ENCODE measurements at places on chromosomes 3 and 15. TPM values are rescaled to one million over a fixed set of nuclear protein-coding genes. Genes with fewer than 3 reads are reported as not detected.

PRR23B gene
- not detected for total RNA-seq

UROC1 gene
- total RNA-seq: not detected

EBLN2 gene
- 20.8 TPM for total RNA-seq

CEMIP gene
- 0.10 TPM for total RNA-seq

DGKG gene
- total RNA-seq: 0.81 TPM

EAF2 gene
- total RNA-seq: 5.7 TPM

HEXA gene
- 88.1 TPM for total RNA-seq

ZNF106 gene
- total RNA-seq: 47.5 TPM

LTK gene
- 2.0 TPM for total RNA-seq

ADAMTS17 gene
- 8.2 TPM for total RNA-seq

SCN10A gene
- not detected for total RNA-seq

TMEM108 gene
- total RNA-seq: not detected

ALDH1A2 gene
- total RNA-seq: not detected

GPR149 gene
- total RNA-seq: not detected

DNA sequence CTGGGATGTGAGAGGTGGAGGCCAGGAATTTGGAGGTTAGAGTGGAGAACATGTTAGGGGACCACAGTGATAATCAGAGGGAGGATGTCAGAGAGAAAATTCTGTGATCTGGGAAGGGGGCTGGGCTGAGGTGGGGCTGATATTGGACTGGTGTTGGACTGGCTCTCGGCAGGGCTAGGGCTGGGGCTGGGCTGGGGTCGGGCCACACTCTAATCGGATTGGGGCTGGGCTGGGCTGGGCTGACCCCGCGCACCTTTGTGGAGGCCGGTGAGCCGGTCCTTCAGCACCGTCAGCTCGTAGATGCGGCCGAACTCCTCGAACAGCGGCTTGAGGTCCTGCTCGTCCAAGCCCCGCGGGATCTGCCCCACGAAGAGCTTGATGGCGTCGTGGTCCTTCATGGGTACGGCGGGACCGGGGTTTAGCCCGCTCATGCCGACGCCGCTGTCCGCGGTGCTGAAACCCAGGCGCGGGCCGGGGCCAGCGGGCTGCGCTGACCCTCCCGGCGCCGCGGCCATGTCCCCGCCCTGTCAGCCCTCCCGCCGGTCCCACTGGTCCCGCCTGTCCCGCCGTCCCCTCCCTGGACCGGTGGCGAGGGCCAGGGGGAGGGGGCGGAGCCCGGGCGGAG lies 485 bp downstream of the CELF6 start:
- peak; percentile 46 for DNase-seq

DNA sequence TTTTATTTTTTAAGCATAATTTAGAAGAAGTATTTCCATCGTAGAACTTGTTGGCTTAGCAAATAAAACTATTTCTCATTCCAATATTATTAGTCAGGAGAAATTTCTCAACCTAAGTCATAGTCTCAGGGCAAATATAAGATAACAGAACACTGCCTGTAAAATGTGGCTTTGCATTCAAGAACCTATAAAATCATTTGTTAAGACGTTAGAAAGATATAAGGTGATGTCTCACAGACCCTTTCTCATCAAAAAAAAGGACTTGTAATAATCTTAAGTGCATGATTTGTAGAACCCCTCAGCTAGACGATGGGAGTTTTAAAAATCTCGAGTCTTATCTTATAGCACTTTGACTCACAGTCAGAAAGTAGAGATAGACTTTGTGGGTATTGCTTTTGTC lies 314.7 kb upstream of the CFAP20DC start:
- DNase-seq: no peak

- no peak for DNase-seq
Measured at GRCh38 chr3:11523572-11524101, 120.1 kb downstream of the VGLL4 start.

GRCh38 chr15:74265046-74265639 lies 29.0 kb downstream of the CCDC33 start:
- DNase-seq: no peak

DNA sequence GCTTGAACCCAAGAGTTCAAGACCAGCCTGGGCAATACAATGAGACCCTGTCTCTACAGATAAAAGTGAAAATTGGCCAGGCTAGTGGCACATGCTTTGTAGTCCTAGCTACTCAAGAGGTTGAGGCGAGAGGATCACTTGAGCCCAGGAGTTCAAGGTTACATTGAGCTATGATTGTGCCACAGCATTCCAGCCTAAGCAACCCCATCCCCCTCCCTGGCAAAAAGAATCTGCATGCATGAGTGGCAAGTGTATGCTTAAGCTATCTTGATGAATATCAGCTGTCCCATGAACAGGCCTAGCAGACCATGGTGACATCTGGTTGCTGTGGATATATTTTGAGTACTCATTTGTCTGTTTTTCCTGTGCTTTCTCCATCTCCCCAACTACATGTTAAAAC lies 4.7 kb downstream of the ATRIP start:
- DNase-seq: no peak

DNA sequence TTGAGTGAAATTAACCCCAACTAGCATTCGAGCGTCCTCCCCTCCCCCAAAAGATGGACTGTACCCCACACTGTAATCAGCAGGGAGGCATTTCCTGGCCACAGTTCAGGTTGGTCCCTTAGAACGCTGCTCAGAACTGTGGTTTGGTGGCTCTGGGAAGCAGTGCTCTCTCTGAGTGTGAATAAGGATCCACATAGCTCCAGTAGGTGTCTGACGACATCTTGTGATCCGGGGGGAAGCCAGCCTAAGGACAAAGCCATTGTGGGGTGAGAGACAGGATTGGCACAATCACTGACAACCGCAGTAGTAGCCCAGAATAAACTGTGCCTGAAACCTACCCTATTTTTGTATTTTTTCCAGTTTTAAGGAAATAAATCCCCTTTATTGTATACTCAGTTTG lies 125.3 kb downstream of the IGF1R start:
- DNase-seq: no peak

GRCh38 chr3:194989241-194989640 lies 281.7 kb downstream of the XXYLT1 start:
- DNase-seq: no peak

- DNase-seq: no peak
Measured at GRCh38 chr3:180180795-180181194, 144.1 kb upstream of the PEX5L start.

- DNase-seq: no peak
Measured at GRCh38 chr3:44649709-44650108, 1.2 kb downstream of the ZNF35 start.

- no peak for DNase-seq
Measured at GRCh38 chr15:96412045-96412905, 81.8 kb downstream of the NR2F2 start.

DNA sequence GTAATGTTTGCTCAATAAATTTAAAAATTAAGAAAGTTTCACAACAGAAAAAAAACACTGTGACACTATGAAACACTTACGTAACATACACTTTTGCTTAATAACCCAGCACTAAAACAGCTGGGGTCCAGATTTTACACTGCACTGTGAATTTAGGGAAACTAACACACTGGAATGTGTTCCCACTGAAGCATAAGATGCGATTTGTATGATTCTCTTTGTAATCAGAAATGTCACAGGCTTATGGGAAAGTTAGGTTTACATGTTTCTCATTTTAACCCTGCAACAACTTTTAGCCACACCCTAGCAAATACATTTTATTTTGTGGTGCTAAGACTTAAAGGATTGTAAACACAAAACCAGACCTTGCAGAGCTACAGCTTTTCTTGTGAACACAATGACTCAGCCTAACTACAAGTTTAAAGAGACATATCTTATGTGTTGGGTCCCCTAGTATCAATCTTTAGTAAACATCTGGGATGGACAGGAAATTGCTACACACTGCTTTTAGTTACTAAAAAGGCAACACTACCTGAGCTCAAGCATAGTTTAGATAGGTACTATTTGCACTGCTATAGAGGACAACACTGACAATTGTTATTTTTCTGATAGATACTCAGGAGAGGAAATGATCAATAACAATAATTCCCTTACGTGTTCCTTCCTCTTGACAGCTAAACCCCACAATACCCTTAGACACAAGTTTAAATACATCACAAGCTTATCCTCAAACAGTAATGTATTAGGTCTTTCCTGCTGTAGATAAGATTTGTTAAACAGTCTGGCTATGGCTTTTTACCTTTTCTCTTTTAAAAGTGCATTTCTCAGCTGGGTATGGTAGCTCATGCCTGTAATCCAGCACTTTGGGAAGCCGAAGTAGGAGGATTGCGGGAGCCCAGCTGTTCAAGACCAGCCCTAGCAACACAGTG lies 3.8 kb downstream of the PLD1 start:
- peak; percentile 7 for DNase-seq

GRCh38 chr3:8606701-8607231 lies 37.8 kb downstream of the SSUH2 start:
- no peak for DNase-seq

- no peak for DNase-seq
Measured at GRCh38 chr15:47756872-47757271, 39.6 kb downstream of the SEMA6D start.

DNA sequence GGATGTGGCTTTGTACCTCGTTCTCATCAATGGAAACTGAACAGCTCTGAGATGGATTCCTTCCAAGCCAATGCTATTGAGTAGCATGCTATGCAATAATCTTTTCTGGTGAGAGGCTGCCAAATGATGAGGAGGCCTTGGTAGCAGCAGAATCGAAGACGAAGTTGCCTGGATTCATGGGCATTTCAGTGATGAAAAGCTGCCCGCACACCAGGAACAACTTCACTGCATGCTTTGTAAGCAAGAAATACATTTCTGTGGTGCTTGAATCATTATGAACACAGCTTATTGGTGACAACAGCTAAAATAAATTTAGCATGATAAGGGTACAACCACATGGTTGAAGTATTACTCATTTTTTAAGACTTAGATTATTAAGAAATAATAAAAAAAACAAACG lies 246.8 kb upstream of the ROBO1 start:
- DNase-seq: no peak

GRCh38 chr3:182848906-182849305 lies 55.6 kb downstream of the ATP11B start:
- DNase-seq: no peak

DNA sequence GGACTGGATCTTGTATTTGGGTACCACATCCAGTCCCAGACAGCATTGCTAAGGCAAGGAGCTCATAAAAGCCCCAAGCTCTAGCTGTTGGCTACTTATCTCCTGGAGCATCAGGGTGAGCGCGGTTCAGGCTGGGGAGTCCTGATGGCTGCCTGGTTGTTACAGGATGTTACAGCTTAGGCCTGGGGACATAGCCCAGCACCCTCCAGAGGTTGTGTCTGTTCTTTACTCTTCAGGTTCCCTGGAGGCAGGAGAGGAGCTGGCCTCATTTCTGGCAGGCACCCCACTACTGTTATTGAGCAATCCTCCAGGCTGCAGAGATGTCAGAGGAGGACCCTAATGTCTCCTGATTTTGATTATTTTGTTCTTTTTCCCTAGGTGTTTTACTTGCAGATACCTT lies 26.6 kb downstream of the APBA2 start:
- no peak for DNase-seq

- DNase-seq: no peak
Measured at GRCh38 chr15:71461748-71462147, 346.5 kb downstream of the THSD4 start.
